Skeletal muscle tissue (tissue), 5 donors: ENCODE measurements at places on chromosomes 12 and 14. TPM values are rescaled to one million over a fixed set of nuclear protein-coding genes. Genes with fewer than 3 reads are reported as not detected.

OR10A7 gene
- not detected for total RNA-seq

DCAF11 gene
- total RNA-seq, result 85.6 TPM

CD163L1 gene
- total RNA-seq, result 4.7 TPM

ANO4 gene
- total RNA-seq, result 0.52 TPM

GLIPR1L1 gene
- not detected for total RNA-seq

TMEM121 gene
- 3.1 TPM for total RNA-seq
